ENCODE measurements at places on chromosomes 6 and 20.

- no peak for DNase-seq
These were observed 2.0 kb upstream of the MYLIP start for GRCh38 chr6:16126861-16127260.

DNA sequence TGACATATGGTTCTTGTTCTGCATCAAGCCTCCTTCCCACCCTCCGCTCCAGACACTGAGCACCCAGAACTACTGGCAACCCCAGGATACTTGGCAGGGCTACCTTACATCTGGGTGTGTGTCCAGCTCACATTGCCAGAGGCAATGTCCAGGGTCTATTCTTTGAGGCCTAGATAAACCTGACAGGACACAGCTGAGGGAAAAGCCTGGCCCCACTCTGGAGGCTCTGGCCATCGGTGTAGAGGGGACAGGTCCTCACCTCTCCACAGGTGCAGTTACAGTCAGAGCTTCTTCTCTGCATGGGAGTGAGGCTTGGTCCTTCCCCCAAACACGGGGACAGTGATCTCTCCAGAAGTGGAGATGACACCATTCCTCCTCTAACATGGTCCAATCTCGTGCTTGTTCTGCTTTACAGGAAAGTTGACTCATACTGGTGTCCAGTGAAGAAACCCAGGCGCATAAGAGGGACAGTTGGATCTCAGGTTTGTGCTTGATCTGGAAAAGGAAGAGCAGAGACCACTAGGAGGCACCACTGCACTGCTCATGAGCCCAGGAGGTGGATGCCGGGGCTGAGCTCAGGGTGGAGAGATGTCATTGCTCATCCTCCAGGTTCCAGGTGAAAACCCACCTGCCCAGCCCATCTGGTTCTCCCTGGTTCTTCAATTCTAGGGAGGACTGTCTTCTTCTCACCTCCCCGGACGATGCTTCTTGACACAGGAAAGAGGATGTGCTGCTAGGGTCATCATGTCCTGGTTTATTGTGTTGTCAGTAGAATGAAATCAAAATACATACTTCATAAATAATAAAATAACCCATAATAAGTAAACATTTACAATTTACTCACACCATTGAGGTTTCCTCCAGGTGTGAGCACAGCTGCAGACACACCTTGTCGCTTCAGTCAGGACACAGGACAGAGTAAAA, 14.7 kb downstream of the HLA-F start:
- peak; percentile 41 for DNase-seq

DNA sequence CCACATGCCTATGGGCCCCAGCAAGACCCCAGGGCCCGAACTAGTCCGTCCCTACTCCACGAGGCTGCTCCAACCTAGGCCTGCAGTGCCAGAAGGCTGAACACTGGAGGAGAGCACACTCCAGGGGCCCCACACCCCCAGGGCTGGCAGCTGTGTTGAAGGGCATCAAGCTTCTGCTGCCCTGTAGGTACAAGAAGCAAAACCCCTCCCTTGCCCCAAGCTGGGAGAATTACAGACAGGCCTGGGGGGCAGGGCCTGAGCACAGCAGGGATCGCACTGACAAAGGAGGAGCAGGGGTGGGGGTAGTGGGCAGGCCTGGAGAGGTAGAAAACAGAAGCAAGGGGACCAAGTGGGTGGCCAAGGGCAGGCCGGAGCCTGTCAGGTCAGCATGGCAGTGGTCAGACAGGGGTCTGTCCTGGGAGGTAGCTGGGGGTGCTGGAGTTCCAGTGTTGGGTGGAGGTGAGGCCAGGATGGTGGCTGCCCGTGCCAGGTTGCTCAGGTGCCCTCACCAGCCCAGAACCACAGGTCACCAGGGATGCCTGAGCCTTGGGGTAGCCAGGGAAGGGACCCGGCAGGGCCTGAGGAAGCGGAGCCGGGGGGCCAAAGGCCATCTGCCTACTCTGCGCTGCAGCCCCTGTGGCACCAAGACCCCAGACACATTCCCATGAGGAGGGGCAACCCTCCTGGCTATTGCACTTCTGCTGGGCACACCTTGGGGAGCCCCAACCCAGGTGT, 2.9 kb upstream of the UCKL1 start:
- no peak for DNase-seq

DNA sequence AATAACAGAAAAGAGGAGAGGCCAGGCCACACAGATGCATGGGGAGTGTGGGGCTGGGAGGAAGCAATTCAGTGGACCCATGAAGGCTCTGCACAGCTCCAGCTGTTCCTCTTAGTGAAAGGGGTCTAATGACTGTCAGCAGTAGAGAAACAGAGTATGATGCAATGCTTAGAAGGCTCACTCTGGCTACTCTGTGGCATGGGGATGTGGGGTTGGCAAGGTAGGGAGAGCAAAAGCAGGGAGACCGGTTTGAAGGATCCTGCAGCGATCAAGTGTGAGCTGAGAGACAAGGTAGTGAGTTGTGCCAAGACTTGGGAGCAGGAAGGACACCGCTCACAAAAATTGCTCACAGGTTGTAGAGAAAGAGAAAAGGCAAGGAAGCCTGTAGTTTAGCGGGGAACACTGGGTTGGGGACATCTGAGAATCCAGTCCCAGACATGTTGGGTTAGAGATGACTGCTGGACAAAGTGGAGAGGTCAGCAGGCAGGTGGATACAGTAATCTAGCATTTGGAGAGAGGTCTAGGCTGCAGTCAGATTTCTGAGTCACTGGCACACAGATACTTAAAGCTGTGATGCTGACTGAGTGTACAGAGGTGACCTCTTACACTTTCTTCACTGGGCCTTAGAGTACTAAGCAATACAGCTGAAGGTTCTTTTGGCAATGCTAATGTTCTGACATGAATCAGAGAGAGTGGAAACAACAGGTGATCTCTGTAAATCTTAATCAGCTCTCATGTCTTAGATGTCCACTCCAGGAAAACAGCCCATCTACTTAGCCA, 27.1 kb downstream of the NAPB start:
- no peak for DNase-seq
